Activated CD8-positive, alpha-beta memory T cell treated with anti-CD3 and anti-CD28 coated beads for 1 hour (primary cell): ENCODE measurements at places on chromosomes 5 and 9.

DNA sequence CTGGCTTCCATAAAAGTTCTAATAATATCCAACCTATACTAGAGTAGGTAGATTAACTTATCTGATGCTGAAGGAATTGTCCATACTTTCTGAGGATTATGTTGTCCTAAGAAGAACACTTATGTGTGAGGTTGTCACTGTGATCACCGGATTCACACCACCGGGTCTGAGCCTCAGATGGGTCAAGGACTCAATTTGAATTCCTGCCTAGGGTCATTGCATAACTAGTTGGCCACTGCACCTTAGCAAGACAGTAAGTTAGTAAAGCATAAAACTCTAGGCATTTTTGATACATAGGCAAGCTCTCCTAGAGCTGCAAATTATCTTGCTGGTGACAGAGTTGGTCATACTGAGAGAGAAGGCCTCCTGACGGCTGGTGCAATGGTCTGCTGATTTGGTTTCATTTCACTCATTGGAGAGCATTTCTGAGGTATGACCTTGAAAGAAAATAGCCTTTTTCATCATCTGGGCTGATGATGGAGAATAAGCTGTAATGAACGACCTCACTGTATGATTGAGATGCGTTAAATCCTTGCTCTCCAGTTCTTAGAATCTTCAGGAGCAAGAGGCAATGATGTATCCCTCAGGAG, 72.0 kb upstream of the CKMT2 start:
- DNase-seq: no peak

DNA sequence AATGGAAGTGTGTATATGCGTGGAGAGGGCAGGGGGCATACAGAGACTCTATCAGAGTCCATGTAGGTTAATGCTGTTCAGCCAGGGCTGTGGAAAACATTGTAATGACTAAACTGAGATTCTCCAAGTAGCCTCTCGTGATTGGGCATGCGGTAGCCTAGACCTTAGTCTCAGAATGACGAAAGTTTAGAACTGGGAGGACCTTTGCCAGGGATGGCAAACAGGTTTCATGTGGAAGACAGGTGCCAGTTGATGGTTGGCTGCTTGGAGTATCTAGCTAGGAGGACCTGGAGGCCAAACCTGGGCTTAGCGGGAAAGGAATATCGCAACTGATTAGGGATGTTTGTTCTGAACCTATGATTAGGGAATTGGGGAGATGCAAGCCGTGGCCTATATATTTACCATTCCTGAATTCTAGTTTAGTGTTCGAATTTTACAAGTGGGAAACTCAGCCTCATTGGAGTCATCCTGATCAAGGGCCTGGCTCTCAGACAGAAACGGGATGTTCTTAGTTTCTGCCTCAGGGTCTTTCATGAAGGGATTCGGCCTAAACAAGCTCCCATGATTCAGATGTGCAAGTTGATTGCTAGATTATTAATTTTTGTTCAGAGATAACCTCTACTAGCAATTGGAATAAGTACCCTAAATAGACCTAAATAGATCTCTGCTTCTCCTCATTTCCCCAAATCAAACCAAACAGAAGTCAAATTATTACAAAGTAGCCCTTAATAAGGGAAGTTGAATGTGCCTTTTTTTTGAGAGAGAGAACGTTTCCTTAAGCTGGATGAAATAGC, 26.8 kb upstream of the TJP2 start:
- DNase-seq: no peak

GRCh38 chr9:87498046-87498810, 561 bp downstream of the DAPK1 start:
- no peak for DNase-seq

GRCh38 chr9:76531231-76531780, 72.3 kb downstream of the GCNT1 start:
- no peak for DNase-seq

GRCh38 chr5:52895572-52896413, 93.4 kb upstream of the ITGA2 start:
- DNase-seq: no peak

DNA sequence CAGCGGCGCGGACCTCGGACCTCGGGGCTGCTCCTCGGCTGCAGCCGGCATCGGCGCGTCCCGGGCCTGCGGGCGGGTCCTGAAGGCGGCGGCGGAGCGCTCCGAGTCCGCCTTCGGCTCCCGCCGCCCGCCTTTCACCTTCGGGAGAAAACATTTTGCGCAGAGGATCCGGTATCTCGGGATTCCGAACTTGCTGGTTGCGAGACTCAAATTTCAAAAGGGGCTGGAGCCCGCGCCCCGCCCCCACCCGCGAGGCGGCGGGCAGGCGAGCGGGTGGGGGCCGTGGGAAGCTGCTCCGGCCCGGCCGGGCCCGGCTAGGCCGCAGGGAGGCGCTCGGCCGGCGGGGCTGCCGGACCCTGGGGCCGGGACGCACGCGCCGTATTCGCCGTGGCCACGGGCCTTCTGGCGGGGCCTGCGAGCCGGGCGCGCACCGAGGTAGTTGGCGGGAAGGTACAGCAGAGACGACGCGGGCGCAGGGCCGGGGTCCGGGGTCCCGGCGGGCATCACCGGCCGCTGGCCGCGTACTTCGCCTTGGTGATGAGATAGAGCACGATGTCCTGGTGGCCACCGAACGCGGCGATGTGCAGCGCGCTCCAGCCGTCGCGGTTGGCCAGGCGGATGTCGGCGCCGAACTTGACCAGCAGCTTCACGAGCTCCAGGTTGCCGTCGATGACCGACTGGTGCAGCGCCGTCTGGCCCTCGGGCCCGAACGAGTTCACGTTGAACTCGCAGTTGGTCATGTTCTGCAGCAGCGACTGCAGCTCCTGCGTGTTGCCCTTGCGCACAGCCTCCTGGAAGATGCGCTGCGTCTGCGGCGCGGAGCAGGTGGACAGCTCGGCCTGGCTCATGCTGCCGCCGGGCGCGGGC, 757 bp downstream of the NRARP start:
- DNase-seq: no peak

DNA sequence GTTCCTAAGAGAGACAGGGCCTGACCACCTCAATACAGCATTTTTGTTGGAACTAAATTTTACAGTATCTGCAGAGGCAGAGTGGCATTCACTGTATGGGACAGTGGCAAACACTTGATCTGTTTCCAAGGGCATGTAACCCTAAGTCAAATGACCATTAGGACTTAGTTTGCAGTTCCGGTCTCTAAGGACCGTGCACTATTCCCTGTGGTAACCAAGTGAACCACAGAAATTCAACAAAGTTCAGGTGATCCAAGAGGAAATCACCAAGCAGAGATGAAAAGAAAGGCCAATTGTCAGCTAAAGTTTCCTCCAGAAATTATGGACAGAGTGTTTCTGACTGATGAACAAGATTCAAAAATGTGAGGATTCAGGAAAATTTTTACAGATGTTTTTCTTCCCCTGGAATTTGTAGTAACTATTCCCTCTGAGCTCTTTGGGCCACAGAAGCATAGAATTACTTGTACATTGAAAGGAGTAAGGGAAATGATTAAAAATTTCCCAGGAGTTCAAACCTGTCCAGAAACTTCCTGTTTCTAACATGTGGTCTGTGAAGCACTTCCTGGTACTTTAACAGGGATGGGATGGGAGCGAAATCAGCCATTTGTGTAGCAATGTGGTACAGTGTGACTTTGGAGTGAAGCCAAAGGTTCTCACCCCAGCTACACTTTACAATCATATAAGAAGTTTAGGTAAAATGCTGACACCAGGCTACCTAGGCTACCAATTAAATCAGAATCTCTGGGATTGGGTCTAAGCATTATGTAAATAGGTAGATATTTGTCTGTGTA, 266.1 kb upstream of the MAP3K1 start:
- no peak for DNase-seq

DNA sequence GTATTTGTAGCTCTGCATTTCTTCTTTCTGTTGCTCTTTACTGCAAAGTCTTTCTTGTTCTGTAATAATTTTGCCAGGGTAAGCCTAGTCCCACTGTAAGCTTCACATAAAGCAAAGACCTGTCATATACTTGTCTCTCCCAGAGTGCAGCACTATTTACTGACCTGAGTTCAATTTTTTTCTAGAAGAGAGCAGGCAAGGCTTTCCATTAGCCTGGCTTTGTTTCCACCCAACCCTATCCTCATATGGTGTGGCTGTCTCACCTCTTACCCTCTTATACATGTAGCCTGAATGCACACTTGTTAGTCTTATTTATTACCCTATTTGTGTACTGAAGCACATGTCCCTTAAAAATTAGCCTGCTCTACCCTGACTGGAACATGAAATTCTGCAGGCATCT, 170.4 kb downstream of the EFNA5 start:
- DNase-seq: no peak

GRCh38 chr5:172646716-172647285, 5.7 kb downstream of the NEURL1B start:
- no peak for DNase-seq

DNA sequence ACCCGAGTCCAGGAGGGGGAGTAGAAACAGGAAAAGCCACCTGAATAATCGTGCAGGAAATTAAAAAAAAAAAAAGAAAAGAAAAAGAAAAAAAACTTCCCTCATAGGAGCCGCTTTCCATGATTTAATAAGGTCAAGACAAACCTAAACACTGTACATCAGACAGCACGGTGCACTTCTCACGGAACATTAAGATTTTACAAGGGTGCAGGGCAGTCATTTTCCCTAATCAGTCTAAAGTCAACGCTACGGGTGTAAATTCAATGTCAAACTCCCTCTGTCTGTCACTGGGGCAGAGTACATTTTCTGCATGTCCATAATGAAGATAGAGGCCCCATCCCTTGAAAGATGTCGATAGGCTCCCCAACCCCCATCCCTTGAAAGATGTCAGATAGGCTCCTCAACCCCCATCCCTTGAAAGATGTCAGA, 139.7 kb downstream of the TSSK1B start:
- no peak for DNase-seq

- no peak for DNase-seq
Measured at GRCh38 chr9:107007402-107007801, 144.4 kb downstream of the ZNF462 start.

- peak; percentile 39 for DNase-seq
Measured at GRCh38 chr5:143355710-143356109, 47.8 kb downstream of the NR3C1 start.

GRCh38 chr5:175656966-175657365, 905 bp upstream of the HRH2 start:
- DNase-seq: no peak

DNA sequence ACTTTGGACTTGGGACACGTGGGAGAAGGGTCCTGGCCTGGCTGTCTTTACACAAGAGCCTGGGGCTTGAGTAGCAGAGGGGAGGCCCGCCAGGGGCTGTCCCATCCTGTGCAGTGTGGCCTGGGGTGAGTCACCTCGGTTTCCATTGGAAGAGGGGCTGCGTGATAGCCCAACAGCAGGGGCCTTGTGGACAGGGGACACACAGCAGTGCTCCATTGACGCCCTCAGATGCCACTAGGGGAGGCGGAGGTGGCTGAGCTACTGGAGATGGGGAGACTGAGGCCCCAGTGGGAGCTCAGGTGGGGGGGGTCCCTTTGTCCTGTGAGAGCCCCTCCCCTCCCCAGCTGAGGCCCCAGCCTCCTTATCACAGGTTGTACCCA, 50.0 kb upstream of the RNU6ATAC start:
- DNase-seq: no peak

DNA sequence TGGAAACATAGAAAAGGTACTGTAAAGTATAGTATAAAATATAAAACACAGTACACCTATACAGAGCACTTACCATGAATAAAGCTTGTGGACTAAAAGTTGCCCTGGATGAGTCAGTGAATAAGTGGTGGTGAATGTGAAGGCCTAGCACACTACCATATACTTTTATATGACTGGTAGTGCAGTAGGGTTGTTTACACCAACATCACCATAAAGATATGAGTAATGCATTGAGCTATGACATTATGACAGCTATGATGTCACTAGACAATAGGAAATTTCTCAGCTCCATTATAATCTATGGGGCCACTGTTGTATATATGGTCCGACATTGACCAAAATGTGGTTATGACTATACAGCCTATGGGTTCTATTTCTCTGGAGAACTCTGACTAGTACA, 291.8 kb upstream of the ACTBL2 start:
- no peak for DNase-seq

GRCh38 chr5:175344331-175345195, 99.4 kb downstream of the DRD1 start:
- DNase-seq: no peak

- no peak for DNase-seq
Measured at GRCh38 chr9:19939734-19940278, 151.0 kb upstream of the SLC24A2 start.

DNA sequence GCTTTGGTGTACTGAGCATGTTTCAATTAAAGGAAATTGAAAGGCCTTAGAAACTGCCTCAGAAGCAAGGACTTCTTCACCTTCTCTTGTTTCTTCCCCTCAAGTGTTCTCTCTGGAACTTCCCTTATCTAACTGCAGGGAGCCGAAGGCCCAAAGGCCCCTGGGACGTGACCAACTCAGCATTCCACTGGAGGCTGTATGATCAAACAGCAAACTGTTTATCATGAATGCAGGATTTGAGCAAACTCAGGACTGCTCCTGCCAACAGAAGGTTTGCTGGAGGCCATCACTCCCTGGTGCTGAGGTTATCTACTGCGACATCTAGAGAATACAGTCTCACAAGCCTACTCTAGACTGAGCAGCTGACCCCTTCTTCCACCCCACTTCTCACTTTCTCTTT, 4.8 kb upstream of the CDH10 start:
- DNase-seq: no peak

DNA sequence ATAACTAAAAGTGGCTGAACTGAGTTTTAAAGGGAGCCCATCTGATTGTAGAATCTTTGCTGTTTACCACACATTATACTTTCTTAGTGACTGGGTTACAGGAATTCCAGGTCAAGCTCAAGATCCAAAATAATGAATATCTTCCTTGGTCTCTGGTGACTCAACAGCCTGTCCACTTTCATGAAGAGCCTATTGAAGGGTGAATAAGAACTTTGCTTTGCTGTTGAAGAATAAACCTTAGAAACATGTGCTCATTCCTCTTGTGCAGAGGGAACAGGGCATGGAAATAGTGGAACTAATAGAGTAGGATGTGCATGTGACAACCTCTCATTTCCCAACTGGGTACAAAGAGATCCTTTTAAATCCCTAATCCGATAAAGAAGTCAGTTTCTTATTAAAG, 21.4 kb downstream of the ALDH1A1 start:
- DNase-seq: no peak

DNA sequence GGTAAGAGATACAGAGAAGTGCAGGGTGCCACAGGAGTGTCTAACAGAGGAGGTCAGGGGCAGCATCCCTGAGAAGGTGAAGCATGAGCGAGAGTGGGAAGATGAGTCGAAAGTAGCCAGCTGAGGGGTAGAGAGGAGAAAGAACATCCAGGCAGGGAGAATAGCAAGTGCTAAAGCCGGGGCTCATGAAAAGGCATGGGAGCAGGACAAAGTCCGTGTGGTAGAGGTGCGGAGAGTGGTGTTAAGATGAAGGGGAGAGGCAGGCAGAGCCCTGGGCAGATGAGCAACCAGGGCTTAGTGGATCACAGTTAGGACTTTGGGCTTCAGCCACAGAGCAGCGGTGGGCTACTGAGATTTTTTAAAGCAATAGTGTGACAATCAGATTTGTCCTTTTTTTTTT, 10.5 kb downstream of the SLC22A5 start:
- no peak for DNase-seq

DNA sequence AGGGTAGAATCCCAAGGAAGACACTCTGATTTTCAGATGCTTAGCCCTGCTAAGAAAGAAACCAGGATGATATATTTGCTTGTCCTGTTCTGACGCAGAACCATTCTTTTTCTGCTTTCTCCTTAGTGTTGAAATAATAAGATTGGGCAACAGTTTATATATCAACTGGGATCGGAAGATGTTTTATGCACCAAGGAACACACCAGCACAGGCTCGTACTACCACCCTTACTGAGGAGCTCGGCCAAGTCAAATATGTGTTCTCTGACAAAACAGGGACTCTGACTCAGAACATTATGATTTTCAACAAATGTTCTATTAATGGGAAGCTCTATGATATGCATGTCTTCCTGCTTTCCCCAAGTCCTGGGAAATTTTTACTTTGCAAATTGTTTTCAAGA, 19.0 kb upstream of the RUSC2 start:
- DNase-seq: no peak
